ENCODE measurements at places on chromosomes 13 and 19. TPM values are rescaled to one million over a fixed set of nuclear protein-coding genes. Genes with fewer than 3 reads are reported as not detected.
A peak's percentile ranks its signal among the peaks of the same experiment; 100 is the strongest.

Gene LYPD4
- total RNA-seq = not detected

Gene F7
- 0.29 TPM for total RNA-seq

Gene ATP7B
- 4.7 TPM for total RNA-seq

Gene LHFPL6
- total RNA-seq = 67.2 TPM

Gene MUC16
- total RNA-seq = 1.7 TPM

Gene IRGC
- total RNA-seq = not detected

Gene ONECUT3
- total RNA-seq = not detected

DNA sequence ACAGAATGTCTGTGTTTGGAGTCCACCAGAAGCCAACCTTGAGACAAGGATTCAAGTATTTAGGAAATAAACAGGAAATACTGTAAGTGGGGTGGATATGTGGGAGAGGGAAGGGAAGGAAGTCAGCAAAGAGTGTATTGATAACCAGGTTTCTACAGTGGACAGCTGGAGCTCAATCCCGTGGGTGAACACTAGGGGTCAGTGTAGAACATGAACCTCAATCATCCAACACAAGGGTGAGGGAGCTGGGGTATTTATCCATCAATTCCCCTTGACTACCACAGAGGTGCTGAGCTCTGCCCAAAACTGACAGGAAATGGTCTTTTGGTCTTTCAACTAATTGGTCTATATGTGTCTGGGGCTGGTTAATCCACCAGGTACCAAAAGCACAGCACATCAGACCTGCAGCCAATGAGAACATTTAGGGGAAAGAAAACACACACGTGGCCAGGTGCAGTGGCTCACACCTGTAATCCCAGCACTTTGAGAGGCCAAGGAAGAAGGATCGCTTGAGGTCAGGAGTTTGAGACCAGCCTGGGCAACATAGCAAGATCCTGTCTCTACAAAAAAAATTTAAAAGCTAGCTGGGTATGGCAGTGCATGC is 5.6 kb upstream of the SYDE1 start:
- no peak for DNase-seq

DNA sequence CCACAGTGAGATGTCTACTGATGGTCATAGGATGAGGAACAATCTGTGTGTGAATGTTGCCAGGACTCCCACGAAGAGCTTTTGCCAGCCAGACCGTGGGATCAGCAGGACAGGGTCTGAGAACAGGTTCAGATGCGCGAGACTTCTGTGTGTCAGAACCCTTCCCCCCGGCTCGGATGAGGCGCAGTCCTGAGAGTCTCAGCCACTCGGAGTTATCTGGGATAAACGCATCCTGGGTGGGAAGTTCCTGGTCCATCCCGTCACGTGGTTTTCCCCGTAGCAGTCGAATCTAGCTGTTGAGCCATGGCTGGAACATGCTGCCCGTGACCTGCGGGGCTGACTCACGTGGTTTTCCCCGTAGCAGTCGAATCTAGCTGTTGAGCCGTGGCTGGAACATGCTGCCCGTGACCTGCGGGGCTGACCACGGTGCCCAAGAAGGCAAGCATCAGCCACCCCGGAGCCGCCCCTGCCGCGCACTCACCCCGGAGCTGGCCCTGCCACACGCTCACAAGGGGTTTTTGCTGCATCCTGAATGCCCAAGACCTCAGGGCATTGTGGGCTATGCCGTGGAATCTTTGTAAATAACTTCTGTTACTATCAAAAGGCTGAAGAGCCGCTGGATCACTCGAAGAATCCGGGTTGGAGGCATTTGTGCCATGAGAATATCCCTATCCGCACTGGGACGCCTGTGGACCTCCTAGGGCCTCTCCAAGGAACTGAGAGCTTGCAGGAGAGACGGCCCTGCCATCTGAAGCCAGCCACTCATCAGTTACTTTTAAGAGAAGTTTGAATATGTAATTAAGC is 130.8 kb upstream of the MCF2L start:
- no peak for DNase-seq

DNA sequence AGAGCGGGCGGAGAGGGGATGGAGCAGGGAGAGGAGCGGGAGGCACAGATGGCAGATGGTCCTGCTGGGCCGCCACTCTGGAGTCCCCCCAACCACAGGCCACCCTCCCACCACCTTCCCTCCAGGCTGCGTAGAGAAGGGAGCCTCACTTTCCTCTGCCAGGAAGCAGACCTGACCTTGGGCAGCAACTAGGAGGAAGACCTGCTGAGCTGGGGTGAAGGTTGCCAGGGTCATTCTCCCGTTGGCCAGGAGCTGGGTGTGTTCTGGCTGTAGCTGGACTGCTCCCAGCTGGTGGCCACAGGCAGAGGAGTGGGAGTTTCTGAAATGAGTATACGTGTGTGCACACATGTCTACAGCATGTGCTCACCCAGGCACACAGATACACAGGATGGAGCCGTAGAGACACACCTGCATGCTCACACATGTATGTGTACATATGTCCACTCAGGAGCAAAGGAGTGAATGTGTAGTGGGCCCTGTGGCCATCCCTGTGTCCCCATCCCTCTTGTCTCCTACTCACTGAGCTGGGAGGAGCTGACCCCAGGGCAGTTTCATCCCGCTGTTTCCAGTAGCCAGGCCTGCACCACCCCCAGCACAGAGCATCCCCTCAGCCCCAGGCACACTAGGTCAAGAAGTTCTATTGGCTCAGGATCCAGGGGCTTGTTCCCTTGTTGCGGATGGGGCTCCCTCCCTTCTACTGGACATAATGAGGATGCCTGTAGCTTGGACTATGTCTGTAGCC is 53.0 kb downstream of the CHST8 start:
- DNase-seq = no peak

DNA sequence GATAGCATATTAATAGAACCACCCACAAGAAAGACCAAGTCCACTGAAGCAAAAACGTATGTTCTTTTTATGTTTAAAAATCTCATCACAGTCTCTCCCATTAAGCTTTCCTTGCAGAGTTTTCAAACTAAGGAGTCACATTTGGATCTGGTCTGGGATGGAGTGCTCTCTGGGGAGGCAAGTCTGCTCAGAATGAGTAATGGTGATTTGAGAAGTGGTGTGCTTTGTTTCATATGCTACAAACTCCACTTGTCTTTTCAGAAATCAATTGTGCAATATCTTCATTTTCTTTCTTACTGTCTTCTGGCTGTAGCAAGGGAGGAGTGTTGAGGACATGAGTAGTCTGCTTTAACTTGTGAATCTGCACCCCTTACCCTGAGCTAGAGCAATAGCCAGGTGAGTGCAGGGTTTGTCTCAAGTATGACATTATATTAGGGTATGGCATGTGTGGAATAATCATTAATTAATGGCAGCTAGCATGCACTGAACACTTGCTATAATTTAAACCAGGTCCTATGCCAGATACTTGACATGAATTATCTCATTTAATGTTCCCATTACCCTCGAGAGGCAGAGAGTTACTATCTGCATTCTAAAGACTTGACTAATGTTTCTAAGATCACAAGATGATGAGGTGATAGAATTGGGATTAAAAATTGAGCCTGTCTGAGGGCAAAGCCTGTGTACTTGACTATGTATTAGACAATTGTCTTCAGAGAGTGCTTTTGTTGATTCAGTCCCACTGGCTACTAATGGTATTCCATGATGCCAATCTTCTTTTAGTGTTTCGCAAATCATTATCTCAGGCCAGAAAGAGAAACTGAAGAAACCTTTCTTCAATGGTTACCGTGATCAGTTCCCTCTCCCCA is 171.8 kb downstream of the GPC6 start:
- DNase-seq = no peak

DNA sequence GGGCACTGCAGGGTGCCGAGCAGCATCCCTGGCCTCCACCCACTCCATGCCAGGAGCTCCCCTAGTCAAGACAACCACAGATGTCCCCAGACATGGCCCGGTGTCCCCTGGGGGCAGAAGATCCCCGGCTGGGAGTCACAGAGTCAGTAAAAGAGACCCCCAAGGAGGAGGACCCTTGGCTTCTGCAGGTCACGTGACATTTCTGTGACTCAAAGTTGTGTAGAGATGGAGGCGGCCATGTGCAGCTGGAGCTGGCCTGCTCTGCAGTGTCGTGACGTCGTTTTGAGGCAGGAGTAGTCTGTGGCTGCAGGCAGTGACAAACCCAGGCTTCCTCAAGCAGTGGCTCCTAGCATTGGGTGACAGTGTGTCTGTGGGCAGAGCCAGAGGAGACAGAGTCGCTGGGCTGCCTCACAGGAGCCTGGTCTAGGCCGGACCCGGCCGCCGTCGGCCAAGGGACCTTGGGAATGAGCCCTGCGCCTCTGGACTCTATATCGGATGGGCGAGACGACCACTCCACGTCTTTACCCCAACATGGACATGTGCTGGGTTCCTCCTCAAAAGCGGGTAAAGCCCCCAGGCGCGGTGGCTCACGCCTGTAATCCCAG is 7.7 kb upstream of the DIRAS1 start:
- DNase-seq = no peak

- DNase-seq = peak; percentile 94
These were observed 10.2 kb downstream of the STAP2 start for GRCh38 chr19:4328243-4328990.

DNA sequence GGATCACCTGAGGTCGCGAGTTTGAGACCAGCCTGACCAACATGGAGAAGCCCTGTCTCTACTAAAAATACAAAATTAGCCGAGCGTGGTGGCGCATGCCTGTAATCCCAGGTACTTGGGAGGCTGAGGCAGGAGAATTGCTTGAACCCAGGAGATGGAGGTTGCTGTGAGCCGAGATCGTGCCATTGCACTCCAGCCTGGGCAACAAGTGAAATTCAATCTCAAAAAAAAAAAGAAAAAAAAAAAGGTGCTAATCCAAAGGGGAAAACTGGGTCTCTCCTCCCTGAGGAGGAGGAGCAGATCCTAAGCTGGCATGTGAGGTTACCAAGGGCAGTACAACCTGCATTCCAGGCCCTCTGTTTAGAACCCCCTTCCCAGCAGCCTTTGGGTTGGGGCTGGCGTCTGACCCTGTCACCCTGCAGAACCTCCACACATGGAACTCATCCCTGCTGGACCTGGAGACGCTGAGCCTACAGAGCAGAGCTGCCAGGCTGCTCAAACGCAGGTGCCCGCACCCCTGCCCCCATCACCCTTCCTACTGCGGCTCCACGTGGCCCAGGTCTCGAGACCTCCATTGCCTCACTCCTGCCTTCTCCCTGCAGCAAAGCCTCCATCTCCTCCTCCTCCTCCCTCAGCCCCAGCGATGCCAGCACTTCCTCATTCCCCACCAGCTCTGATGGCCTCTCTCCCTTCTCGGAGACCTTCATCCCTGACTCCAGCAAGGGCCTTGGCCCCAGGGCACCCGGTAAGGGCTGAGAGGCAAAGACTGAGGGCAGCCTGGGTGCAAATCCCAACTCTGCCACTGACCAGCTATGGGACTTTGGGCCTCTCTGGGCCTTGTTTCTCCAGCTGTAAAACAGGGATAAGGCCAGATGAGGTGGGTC is 6.7 kb downstream of the PROSER3 start:
- DNase-seq = no peak

DNA sequence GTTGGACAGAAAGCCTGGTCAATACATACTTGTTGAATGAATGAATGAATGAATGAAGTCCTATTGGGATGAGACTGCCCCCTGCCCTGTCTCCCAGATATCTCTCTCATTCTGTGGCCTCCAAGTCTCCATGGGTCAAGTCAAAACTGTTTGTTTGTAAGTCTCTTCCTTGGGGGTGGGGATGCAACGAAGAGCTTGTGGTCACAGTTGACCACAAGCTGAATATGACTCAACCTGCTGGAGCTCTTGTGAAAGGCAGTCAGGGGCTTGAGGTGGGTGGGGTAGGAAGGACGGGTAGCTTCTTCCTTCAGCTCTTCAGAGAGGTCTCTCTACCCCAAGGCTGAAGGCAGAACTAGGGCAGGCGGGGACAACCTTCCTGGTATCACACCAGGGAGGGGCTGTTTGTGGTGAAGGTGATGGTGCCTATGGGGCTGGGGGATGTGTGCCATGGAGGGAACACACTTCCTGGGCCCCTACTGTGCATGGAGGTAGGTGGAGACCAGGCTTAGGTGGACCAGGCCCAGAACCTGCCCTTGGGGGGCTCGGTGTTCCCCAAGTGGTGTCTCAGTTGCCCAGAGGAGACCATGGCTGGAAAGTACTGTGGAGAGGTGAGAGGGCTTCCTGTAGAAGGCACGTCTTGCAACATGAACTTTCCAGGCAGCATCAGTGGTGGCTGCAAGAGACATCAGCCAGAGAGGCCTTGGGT is 8.0 kb downstream of the MYO1F start:
- peak; percentile 36 for DNase-seq

GRCh38 chr19:20186174-20186573 is 19.2 kb downstream of the ZNF486 start:
- DNase-seq = no peak

- no peak for DNase-seq
These were observed 748.5 kb upstream of the KLHL1 start for GRCh38 chr13:70856711-70857110.

DNA sequence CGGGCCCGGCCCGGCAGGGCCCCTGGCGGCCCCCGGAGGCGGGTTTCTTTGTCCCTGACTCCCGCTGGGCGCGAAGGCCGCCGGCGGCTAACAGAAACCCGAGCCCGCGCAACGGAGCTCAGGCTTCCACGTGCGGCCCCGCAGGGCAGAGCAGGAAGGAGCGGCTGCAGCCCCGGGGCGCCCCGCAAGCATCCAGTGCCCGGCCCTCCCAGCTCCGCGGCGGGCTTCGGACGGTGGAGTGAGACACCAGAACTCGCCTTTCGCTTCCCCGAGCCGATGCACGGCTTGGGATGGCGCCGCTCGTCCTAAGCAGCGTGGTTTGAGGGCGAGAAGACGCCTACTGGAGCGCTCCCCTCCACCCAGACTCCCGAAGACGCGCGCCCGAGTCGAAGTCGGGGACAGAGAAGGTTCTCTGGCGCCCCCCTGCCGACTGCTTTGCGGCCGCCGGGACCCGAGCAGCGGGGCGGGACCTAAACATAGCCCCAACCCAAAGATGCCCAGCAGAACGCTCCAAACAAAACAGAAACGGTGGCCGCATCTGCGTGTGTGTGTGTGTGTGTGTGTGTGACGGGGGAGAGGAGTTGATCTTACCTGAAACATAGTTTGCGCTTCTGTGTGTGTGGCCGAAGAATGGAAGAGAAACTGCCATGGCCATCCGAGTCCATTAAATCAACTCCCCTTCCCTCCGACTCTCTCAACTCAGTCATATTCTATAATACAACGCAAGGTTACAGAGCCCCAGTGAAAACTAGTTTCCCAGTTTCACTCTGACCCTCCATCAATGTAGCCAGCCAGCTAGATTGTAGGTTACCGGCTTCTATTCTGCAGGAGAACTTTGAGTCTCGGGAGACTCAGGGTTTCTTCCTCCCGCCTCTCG is 629 bp upstream of the FGF9 start:
- peak; percentile 59 for DNase-seq
